ENCODE measurements at places on chromosomes 16 and 17. TPM values are rescaled to one million over a fixed set of nuclear protein-coding genes. Genes with fewer than 3 reads are reported as not detected.

Gene IRX3
- total RNA-seq: 1.8 TPM

Gene MFAP4
- total RNA-seq: 20.2 TPM

Gene PPY
- not detected for total RNA-seq

Gene SNAI3
- total RNA-seq: not detected

Gene NDE1
- 17.5 TPM for total RNA-seq

Gene SLC4A1
- total RNA-seq: not detected
